ENCODE measurements at places on chromosomes 11 and 22.
A peak's percentile ranks its signal among the peaks of the same experiment; 100 is the strongest.

DNA sequence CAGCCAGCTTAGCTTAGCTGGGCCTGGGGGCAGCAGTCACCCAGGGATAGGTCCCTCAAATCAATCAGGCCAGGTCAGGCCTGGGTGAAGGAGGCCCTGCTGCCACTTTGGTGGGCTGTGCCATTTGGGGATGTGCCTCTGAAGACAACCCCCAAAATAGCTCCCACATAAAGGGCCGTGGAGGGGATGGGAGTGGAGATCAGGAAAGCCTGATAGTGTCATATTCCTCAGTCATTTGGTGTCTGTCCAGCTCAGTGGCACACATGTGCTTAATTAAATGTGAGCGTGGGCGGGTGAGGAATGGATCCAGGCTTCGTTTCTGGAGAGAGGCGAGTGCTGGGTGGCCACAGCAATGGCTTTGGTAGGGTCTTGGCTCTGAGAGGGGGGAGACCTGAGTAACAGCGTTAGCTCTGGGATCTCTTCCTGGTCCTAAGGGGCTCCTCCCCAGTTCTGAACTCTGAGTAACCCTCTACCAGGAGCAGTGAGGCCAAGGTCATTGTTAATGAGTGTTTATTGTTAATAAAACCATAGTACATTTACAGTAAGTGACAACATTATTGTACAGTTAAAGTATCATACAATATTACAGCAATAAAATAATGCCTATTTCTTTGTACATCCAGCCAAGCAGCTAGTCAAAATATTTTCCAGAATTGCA is 45.2 kb downstream of the NAT10 start:
- no peak for DNase-seq

GRCh38 chr22:26573026-26573662 is 16.8 kb downstream of the TPST2 start:
- no peak for DNase-seq

DNA sequence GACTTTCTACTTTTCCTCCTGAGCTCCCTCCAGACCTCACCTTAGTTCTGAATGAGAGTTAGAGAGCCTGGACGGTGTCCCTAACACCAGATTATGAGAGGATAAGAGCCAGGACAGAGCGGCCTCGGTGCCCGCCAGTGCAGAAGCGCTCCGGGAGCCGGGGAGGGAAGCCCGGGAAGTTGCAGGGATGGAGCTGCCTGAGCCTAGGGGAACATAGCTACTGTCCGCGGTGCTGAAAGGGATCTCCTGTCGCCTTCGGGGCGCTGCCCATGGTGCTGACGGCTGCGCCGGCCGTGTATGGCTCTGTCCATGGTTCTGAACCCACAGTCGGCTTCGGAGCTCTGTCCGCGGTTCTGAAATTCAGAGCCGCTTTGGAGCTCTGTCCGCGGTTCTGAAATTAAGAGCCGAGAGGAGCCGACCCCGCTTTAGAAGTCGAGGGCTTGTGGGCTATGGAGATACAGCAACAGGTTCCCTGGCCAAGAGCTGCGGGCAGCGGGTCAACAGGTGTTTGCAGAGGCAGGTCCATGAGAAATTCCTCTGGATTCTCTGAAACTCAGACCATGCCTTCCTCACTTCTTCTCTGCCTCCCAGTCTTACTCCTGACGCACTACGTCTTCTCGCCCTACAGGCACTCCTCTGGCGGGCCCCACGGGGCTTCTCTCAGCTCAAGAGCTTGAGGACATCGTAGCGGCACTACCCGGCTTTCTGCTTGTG is 814 bp downstream of the NPAS4 start:
- DNase-seq = peak; percentile 71

GRCh38 chr11:68012044-68012842 is 2.1 kb downstream of the ALDH3B1 start:
- no peak for DNase-seq

GRCh38 chr11:83663446-83663845 is 377.3 kb upstream of the CCDC90B start:
- DNase-seq = no peak

DNA sequence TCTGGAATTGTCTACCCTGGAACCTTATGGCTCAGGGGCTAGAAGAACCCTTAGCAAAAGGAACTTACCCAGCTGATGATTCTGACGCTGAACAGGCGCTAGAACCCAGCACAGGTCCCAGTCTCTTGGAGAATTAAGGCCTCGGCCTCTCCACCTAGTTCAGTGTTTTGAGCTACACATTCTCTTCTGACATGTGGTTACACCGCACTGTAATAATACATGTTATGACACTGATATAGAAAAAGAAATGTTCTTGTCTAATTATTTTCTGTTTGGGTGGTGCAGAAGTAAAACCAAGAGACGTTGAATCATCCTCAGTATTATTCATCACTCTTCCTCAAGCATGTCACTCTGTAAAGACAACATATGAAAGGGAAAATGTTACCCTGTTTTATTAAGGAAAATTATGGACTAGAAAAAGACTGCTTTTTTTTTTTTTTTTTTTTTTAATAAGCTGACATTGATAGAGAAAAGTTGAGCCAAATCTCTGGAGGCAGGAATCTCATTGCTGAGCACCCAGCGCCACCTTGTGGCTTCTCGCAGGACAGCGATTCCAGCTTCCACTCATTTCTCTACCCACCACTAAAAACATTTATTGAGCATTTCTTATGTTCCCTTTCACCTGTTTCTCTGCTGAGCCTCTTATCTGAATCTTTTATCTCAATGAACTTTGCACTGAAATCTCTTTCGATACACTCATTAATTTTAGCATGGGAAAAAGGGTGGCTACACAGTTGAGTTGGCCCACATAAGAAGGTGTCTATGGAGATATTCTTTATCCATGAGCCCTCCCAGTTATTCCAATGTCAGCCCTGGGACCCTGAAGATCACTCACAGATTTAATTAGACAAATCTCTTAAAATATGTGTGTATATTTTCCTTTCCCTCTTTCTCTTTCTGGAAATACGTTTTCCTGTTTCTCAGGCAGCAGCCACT is 12.6 kb upstream of the APLNR start:
- peak; percentile 23 for DNase-seq

DNA sequence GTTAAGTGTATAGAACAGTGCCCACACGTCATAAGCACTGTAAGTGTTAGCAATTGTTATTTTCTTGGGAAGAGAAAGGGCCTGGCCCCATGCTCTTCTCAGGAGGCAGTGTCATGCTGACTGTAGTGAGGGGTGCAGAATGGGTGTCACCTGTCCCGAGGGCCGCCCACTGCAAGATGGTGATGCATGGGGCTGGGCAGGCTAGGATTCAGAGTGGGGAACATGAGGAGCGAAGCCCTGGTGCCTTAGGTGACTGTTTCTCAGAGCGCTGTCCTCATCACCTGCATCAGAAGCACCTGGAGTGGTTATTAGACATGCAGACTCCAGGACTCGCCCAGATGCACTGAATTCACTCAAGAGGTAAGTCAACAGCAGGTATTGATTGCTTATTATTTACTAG is 101.0 kb upstream of the PARVA start:
- no peak for DNase-seq

DNA sequence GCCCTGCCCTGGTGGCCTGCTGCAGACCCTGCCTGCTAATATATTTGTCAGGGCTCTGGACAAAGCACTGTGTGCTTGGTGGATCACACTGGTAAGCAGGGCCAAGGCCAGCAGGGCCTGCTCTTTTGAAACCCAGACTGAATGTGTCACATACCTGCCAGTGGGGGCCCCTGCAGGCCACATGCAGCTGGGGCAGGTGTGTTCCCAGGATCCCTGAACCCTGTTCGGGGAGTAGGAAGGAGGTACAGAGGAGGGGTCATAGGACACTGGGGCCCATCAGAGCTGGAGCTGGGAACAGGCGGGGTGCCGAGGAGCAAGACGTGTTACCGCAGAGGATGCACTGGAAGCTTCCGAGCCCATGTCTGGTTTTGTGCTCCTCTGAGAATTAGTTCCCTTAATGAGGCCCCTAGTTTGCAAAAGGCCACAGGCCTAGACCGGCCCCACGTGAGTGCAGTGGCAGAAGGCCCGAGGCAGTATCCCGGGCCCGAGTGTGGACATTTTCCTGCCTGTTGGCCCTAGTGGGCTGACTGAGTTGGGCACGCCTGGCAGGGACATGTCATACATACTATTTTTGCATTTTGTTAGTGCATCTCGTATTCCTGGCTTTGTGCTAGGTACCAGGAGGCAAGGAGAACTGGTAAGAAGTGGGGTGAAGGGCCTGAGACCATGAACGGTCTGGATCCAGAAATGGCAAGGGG is 11.2 kb upstream of the ACR start:
- DNase-seq = no peak

Measured in stimulated activated CD8-positive, alpha-beta memory T cell treated with anti-CD3 and anti-CD28 coated beads, Interleukin-4, amount 100 ng/mL, for 24 hours (primary cell).